Prostate gland (tissue), 2 donors: ENCODE measurements at places on chromosomes 4 and X.

- DNase-seq = no peak
- H3K27ac ChIP-seq = no peak overlapping the region
- no peaks in the 10 kb centered on the region for H3K4me1 ChIP-seq
- no peak overlapping the region for H3K4me3 ChIP-seq
- no peaks in the 10 kb centered on the region for H3K27me3 ChIP-seq
Measured at GRCh38 chr4:138609943-138610350, 367.8 kb upstream of the SLC7A11 start.

DNA sequence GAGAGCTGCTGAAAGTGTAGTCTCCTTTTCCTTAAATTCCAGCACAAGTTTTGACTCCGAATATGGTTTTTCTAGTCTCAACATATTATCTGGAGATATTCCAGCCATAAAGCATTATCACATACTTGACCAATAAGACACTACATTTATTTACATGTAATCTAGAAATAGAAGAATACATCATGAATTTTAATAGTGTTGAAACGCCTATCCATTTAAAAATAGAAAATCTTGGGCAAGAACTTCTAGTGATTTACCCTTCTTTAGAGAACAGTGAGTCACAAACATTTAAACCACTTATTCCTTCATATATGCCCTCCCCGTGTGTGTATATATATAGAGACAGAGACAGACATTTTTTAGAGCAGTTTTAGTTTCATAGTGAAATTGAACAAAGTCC is 161.5 kb downstream of the SOWAHB start:
- H3K36me3 ChIP-seq = peaks cover 4% of the 10 kb centered on the region
- H3K27me3 ChIP-seq = no peaks in the 10 kb centered on the region
- H3K4me1 ChIP-seq = peaks cover 5% of the 10 kb centered on the region
- DNase-seq = no peak
- H3K27ac ChIP-seq = no peak overlapping the region

- H3K36me3 ChIP-seq = no peaks in the 10 kb centered on the region
- H3K4me1 ChIP-seq = no peaks in the 10 kb centered on the region
- H3K27ac ChIP-seq = no peak overlapping the region
- H3K27me3 ChIP-seq = no peaks in the 10 kb centered on the region
Measured at GRCh38 chrX:133033010-133033409, 63.9 kb downstream of the USP26 start.

DNA sequence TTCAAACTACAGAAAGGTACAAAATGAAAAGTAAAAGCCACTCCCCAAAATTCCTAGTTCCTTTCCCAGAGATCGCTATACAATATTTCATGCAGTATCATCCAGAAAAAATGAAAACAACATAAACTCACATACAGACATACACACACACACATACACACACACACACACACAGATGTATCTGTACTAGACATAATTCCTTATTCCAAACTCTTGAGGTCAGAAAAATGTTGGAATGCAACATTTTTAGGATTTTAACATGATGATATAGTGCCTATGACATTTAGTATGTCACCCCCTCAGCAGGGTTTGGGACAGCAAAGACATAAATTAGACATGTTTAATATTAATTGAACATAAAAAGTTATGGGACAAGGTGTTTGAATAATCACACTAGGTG is 73.4 kb upstream of the LHFPL1 start:
- DNase-seq = no peak
- H3K27ac ChIP-seq = no peak overlapping the region
- H3K4me1 ChIP-seq = no peaks in the 10 kb centered on the region
- no peak overlapping the region for H3K4me3 ChIP-seq
- no peaks in the 10 kb centered on the region for H3K36me3 ChIP-seq

GRCh38 chrX:830532-830931 is 199.9 kb downstream of the SHOX start:
- H3K4me3 ChIP-seq = no peak overlapping the region
- no peak overlapping the region for H3K27ac ChIP-seq
- no peaks in the 10 kb centered on the region for H3K27me3 ChIP-seq
- no peaks in the 10 kb centered on the region for H3K36me3 ChIP-seq
- no peak for DNase-seq

DNA sequence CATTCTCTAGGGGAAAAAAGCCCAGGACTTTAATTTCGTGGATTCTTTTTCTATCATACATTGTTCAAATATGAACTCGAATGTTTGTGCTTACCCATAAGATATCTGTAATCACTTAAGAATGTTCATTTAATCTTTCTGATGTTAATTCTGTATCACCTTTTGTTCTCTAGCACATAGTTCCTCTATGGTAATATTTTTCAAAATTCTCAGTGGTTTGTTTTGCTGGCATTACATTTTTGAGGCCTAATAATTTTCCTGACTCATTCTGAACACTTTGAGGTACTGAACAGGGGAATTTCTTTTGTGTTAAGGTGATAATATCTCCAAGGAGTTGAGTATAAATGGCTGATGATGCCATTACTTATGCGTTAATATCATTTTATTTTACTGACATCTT is 490.7 kb upstream of the PITX2 start:
- H3K27me3 ChIP-seq = no peaks in the 10 kb centered on the region
- no peak overlapping the region for H3K4me3 ChIP-seq
- H3K4me1 ChIP-seq = no peaks in the 10 kb centered on the region

- no peaks in the 10 kb centered on the region for H3K4me1 ChIP-seq
- H3K4me3 ChIP-seq = no peak overlapping the region
- no peaks in the 10 kb centered on the region for H3K27me3 ChIP-seq
- no peak overlapping the region for H3K27ac ChIP-seq
Measured at GRCh38 chrX:810186-810585, 179.6 kb downstream of the SHOX start.

DNA sequence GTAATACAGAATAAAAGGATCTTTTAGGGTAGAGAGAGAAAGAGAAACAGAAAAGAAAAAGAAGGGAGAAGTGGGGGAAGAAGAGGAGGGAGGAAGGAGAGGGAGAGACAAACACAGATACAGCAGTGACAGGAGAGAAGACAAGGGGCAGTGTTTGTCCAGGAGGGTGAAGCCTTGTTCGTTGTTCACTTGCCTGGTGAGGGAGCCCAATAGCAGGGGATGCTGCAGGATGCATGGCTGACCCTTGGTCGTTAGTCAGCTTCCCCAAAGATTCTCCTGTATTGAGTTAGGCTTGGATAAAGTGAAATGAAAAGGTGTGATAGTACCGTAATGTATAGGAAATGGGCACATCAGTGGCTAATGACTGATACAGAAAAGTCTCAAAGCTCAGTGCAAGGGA is 403.7 kb downstream of the IL15 start:
- H3K36me3 ChIP-seq = no peaks in the 10 kb centered on the region
- no peak for DNase-seq
- no peaks in the 10 kb centered on the region for H3K4me1 ChIP-seq
- H3K4me3 ChIP-seq = no peak overlapping the region
- no peak overlapping the region for H3K27ac ChIP-seq

GRCh38 chr4:162959046-162959445 is 207.6 kb downstream of the NAF1 start:
- H3K4me1 ChIP-seq = no peaks in the 10 kb centered on the region
- H3K4me3 ChIP-seq = no peak overlapping the region
- no peak for DNase-seq
- no peaks in the 10 kb centered on the region for H3K27me3 ChIP-seq
- H3K36me3 ChIP-seq = no peaks in the 10 kb centered on the region

- no peaks in the 10 kb centered on the region for H3K4me1 ChIP-seq
- no peak overlapping the region for H3K27ac ChIP-seq
- DNase-seq = no peak
Measured at GRCh38 chr4:33914386-33914785, 2329.9 kb downstream of the ARAP2 start.

DNA sequence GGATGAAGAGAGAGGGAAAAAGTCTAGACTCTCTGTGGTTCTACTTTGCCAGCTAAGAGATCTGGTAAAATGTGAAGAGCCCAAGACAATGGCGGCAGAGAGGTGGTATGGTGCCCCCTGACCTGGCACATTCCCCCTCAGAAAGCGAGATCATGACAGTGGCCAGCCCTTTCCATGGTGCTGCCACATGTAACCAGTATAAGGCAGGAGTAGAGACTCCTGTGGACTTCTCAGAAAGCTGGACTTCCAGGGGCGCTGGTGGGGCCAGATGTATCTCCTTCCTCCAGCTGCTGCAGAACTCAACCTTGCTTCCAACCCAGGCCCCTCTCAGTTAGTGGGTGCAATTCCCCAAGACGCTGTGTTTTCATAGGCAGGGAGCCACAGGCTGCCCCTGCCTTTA is 9.6 kb downstream of the CTAG1A start:
- H3K36me3 ChIP-seq = no peaks in the 10 kb centered on the region
- DNase-seq = no peak
- no peaks in the 10 kb centered on the region for H3K4me1 ChIP-seq
- no peak overlapping the region for H3K4me3 ChIP-seq
- no peak overlapping the region for H3K27ac ChIP-seq

GRCh38 chr4:80489798-80490197 is 154.3 kb downstream of the CFAP299 start:
- no peak overlapping the region for H3K4me3 ChIP-seq
- H3K27me3 ChIP-seq = no peaks in the 10 kb centered on the region
- H3K27ac ChIP-seq = no peak overlapping the region
